ENCODE measurements at places on chromosomes 6 and 20.
A peak's percentile ranks its signal among the peaks of the same experiment; 100 is the strongest.

DNA sequence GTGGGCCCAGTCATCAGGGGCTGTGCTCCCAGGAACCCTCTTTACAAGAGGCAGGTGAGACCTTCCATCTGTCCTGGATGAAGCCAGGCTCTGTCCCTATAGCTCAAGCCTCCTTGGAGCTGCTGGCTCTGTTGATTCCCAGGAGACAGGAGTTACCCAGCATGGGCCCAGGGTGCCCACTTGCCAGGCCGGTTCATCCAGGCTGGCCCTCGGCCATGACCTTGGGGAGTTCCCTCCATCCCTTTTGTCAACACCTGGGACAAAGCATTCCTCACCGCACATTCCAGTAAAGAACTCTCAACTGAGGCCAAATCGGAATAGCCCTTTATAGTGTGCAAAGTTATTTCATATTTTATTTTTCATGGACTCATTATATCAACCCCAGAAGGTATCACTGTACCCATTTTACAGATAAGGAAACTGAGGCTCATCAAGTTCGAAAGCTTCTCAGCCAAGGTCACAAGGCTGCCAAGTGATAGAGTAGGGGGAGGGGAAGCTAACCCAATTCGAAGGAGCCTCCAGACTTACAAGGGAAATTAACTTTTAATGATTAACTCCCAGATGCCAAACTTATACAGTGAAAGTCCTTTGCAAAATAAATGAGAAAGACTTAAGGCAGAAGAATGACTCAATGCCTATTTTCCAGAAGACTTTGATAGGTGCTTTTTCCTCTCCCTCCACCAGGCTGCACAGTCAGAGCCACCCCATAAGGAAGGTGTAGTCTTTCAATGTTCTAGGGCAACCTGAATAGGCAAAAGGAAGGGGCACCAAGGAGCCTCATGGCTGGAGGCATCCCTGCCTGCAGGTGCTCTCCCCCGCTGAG is 18.5 kb downstream of the SDC4 start:
- DNase-seq, result no peak

GRCh38 chr6:81988446-81988845 is 236.0 kb upstream of the TENT5A start:
- DNase-seq, result no peak

DNA sequence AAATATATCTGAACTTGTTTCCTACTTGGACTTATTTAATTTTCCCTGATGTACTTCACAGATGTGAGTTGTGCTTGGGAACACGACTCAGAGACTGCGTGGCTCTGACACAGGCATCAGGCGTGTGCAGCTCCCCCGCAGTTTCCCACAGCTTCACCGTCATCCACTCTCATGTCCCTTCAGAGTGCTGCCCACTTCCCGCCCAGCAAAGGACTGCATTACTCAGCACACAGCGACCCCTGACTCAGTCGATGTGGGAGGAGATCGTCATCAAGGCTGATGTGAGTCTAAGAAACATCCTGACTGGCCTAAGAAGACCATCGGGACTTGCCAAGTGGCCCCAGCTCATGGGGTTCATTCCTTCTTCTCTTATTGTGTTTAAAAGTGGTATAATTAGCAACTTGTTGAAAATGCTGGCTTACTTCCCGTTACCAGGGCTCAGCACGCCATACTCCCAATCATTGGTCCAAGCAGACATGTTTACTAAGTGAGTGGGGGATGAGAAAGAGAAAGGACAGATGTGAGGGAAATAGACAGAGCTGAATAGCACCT is 539.4 kb upstream of the JARID2 start:
- DNase-seq, result peak; percentile 60

GRCh38 chr20:6430381-6430780 is 307.6 kb upstream of the FERMT1 start:
- DNase-seq, result no peak

GRCh38 chr6:94341173-94341572 is 921.8 kb upstream of the EPHA7 start:
- no peak for DNase-seq

- peak; percentile 100 for DNase-seq
Observed at GRCh38 chr6:32195652-32195901, 3.1 kb upstream of the GPSM3 start.

- DNase-seq, result no peak
Observed at GRCh38 chr6:166745801-166746668, 119.0 kb upstream of the RPS6KA2 start.

DNA sequence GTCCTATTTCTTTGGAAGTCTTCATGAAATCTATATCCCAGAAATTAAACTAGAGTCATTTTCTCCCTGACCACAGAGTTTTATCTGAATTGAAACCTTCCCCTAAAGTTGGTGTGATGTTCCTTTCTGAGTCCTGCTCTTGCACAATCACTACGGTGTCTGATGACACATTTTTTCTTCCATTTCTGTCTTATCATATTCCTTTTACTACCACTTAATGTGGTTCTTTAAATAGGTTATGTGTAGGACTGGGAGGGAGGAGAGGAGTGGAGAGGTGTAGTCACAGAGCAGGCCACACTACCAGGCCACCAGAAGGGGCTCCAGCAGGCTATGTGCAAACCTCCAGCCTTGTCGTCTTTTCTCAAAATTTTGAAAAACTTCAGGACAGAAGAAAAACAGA is 39.7 kb upstream of the ATXN1 start:
- no peak for DNase-seq

DNA sequence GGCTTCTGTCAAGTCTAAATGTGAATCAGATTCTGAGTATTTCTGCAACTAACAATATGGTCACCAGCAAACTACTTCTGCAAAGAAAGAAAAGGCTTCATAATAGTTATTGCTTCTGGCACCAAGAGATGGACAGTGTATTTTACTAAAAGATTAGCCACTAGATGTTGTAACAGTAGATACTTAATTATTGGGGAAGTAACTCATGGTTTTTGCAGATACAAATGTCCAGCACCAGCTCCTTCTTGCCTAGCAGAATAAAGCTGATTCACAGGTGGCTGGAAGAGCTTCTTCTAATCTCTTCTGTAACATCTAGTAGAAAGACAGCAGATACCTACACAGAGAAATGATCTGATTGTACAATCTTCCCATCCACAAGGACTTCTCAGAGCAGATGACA is 21.2 kb downstream of the ATXN1 start:
- no peak for DNase-seq

DNA sequence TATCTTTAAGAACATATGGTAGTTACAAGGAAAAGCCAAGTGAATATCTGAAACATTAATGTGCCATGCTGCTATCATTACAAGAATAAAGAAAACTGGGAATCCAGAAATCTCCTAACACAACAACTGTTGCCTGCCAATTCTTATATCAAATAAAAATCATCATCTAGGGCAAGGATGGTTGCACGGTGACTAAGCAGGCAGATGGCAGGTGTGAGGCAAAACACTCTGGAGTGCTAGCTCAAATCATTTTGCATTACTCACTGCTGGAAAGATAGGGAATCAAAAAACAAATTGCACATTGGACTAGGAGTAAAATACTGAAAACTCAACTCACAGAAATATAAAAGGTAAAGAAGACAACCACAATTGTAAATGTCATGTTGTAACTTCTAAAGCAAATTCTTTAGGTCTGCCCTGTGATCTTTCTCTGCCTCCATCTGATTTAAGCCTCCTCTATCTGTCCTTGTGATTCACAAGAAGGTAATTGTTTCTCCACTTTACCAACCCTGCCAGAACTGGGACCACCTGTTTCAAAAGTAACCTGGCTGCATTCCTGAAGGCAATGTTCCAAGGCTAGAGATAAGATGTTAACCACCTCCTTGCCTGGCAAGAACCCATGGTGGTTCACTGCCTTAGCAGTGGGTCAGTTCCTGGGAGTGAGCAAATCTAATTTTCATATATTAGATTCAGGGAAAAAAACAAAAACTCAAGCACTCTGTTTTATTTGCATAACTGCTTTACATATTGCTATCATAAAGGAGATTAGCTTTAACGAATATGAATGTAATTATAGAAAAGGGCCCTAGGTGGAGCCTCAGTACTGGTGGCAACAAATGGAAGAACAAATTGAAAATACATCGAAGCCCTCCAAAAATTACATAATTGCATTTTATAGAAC is 33.1 kb upstream of the LCA5 start:
- DNase-seq, result no peak

DNA sequence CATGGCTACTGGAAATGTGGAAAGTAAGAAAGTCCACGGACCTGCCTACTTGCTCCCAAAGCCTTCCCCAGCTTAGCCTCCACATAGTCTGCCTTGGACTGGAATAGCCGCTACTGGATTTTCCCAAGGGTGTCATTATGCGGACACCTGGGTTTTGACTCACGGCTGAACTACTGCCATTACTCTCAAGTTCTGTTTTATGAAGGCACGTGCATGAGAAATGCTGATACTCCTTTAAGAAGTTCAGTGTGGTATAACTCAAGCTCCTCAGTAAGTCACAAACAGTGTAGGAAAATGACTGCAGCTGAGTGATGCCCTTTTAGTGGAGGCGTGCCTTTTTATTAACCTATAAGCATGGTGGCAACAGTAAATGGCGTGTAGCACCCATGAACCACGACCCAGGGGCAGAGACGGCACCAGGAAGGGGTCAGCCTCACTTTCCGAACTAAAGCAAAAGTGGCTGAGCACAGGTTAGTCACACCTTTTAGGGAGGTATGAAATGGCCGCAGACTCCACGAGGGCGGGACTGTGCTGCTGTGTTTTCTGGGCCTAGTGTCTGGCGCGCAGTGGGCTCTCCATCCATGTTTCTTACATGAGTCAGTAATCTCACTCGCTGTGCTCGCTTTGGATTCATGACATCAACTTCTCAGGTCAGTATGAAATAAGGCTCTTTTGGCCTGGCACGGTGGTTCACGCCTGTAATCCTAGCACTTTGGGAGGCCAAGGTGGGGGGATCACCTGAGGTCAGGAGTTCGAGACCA is 23.9 kb downstream of the PSMG4 start:
- no peak for DNase-seq

GRCh38 chr6:151493804-151494234 is at the start of gene CCDC170:
TSS of gene CCDC170 (plus strand) at chr6:151494017. CDS start at chr6:151494129, 112 bp downstream.
- DNase-seq, result no peak

DNA sequence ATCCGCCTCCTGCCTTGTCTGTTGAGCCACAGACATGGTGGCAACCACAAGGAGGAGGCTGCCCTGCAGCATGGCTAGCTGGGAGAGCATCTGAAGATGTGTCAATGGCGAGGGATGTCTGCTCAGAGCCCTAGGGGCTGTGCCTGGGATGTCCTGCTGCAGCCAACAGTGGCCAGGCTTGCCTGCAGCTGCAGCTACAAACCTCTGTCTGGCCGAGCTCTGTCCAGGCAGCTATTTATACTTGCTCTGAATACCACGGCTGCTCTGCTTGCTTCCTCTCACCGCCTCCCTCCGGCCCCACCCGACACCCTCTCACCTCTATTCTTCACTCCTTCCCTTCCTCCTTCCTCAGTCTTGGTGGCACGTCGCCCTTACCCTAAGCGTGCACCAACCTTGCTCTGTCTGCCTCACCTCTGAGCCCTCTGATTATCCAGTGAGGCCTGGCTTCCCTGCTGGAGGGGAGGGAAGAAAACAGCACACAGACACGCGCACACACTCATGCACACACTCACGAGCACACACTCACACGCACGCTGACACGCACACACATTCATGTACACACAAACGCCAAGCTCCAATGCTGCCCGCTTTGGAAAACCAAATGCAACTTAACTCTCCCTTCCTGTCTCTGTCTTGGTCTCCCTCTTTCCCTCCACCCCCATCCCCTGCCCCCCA is at the start of gene ANGPT4:
TSS of gene ANGPT4 (minus strand) at position 210 of the 675 bp plus-strand sequence. CDS start at position 90, 120 bp downstream.
- no peak for DNase-seq

DNA sequence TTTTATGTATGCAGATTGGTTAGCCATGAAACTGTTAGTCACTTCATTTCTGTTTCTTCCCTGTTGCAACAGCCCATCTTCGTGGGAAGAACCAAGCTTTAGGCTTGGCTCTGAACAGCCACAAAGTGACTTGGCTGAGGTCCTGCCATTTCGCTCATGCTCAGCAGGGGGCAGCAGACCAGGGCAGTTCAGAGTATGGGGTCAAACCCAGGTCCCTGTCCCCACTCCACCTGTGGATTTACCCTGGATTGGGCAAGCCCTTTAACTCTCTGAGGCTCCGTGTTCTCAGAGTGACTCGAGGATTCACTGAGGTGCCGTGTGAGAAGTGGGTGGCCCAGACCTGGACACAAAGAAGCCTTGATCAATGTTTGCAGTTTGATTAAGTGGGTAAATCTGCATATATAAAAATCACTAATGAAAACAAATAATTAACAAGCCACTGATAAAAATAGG is 19.8 kb upstream of the MAP1LC3A start:
- DNase-seq, result peak; percentile 56

DNA sequence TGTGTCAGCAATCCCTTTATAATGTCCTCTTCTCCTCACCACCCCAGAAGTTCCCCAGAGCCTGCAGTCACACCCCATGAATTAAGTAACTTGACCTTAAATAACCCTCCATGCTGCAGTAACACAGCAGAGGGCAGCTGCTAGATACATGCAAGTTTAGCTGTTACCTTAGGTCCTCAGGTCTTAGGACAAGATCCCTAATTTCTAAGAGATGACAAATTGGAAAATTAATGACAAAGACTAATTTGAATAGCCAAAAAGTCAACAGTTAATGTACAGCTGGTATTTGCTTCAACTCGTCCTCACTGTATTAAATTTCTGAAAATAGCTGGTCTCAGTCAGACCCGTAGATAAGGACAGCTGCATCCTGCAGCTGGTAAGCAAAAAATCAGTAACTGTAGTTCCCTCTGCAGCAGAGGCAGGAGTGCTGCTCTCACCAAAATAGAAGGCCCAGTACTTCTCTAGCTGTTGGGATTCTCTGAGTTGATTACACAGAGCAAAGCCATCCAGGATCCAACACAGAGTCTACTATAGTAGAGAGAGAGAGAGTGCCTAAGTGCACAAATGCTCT is 62.4 kb downstream of the TNFRSF21 start:
- no peak for DNase-seq

DNA sequence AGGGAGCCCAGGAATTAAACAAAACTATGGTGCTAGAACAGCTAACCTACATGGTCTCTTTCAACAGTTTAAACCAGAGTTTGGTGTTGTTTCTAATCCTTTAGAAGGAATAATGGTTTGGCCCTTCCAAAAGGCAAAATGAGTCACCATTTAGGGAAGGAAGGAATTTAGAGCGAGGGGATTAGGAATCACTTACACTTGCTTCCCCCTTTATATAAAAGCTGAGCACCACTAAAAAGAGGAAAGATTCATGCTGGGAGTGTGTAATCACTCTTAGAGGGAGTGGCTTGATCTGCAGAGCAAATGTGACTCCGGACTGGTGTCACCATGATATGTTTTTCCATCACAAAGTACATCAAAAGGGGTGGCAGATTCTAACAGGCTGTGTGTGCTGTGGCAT is 63.6 kb downstream of the F13A1 start:
- no peak for DNase-seq

DNA sequence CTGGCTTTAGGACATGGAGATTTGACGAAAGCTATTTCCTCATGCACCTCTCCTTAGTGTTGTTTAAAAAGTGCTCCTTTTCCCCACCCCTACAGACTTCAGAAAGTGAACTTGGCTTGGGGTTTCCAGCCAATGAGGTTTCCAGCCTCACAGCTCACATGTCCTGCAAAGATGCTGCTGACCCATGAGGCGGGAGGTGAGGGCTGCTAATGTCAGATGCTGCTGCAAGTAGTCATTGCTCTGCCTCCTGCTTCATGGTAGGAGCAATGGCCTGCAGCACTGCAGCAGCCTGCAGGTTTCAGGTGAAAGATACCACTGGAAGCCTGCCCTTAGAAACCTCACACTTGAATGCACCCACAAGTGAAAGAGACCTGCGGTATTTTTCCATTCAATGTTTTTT is 112.8 kb downstream of the LAMP5 start:
- DNase-seq, result no peak

- DNase-seq, result no peak
Observed at GRCh38 chr6:2639896-2640295, 110.8 kb downstream of the MYLK4 start.

GRCh38 chr20:58088105-58088504 is 140.3 kb downstream of the ANKRD60 start:
- DNase-seq, result no peak

Data from activated naive CD4-positive, alpha-beta T cell treated with anti-CD3 and anti-CD28 coated beads, Interleukin-2, amount 50 U/mL, for 16 hours (primary cell).